ENCODE measurements at places on chromosomes 12 and 14.

- no peak for DNase-seq
Observed at GRCh38 chr14:19799880-19800279, 3.7 kb upstream of the OR4N2 start.

- no peak for DNase-seq
Observed at GRCh38 chr12:85569261-85569660, 266.9 kb downstream of the RASSF9 start.

- DNase-seq = no peak
Observed at GRCh38 chr14:45198551-45198950, 54.5 kb downstream of the MIS18BP1 start.

- no peak for DNase-seq
Observed at GRCh38 chr14:104598910-104599273, 5.7 kb downstream of the TMEM179 start.

- DNase-seq = no peak
Observed at GRCh38 chr14:106530423-106531107, 1004.2 kb downstream of the TMEM121 start.

DNA sequence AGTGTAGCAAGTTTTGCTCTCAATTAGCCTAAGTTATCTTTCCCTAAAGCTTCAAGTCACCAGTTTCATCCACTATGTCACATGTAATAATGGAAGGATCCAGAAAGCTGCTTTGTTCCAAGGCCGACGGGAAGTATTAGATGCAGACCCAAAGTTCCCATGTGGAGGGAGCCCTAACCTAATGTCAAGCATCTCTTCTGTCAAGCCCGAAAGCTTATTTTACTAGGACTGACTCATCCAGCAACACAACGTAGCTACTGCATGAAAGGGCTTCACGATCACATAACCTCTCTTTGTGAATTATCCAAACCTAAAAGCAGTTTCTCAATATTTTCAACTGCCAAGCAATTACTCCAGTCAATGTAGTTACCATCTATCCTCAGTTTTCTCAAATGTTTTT lies 133.4 kb downstream of the SLC6A15 start:
- no peak for DNase-seq

- DNase-seq = no peak
Observed at GRCh38 chr14:76080471-76080870, 71.3 kb upstream of the GPATCH2L start.

DNA sequence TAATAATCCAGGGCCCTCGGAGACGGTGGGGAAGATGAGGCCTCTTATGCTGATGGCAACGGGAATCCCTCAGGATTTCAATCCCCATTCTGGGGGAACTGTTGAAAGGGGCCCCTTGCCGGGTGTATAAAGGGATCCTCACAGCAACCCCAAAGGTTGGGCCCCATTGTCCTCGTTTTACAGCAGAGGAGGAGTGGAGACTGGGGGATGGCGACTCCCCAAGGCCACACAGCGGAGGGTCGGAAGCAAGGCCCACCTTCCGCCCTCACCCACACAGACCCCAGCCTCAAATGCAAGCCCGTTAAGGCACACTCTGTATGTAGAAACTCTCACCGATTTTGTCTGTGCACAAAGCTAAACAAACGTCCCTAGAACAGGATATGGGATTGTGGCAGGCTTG lies 327.9 kb upstream of the DIO3 start:
- no peak for DNase-seq

GRCh38 chr14:49703965-49704364 lies 11.0 kb downstream of the KLHDC1 start:
- DNase-seq = no peak

DNA sequence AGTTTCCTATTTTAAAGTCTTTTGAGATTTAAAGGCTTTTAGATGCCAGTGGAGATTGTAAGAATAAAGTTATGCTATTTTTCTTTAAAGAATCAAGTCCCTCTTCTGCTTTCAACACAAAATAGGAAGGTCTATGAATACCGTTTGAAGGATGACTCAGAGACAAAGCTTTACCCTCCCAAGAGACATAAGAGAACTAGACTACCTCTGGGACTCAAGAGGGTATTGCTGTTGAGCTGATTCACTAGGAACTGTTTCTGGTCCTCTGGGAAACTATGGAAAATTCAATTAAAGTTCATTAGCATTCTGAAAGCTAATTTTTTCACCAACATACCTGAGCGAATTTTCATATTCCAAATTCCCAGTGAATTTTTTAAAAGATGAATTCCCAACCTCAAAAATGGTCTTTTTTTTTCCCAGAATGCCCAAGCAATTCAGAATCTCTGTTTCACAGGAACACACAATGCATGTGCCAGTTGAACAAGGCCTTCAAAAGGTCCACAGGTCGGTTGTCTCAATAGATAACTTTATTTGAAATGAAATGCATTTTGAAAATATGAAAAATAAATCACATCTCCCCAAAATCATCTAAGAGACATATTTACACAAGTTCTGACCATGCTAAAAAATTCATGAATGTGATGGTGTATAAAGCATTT lies 6.5 kb downstream of the PHLDA1 start:
- no peak for DNase-seq

DNA sequence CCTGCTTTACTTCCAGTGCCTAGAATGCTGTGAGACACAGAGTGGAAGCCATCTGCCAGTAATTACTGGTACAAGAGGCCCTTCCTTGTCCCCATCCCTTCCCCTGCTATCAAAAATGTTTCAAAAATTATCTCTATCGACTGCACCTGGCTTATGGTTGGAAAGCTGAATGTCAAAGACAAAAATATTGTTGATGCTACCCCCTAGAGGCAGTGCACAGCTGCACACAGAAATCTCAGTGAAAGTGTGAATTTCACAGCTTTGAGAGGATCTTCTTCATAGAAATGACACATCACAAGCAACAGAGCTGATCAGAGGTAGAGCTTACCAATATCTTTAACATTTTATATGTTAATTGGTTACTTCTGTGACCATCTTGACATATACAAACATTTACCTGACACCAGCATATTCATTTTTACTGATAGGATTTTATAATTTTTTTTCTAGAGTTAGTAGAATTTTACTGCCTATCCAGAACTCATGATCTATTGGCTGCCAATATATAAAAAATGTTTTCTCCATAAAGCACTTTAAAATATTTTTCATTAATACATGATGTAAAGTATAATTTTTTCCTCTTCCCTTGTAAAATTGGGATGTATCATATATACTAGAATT lies 138.0 kb downstream of the AACS start:
- no peak for DNase-seq

GRCh38 chr12:75891072-75891471 lies 140.5 kb downstream of the PHLDA1 start:
- DNase-seq = no peak

- DNase-seq = no peak
Observed at GRCh38 chr14:50733494-50733893, 65.4 kb upstream of the SAV1 start.

DNA sequence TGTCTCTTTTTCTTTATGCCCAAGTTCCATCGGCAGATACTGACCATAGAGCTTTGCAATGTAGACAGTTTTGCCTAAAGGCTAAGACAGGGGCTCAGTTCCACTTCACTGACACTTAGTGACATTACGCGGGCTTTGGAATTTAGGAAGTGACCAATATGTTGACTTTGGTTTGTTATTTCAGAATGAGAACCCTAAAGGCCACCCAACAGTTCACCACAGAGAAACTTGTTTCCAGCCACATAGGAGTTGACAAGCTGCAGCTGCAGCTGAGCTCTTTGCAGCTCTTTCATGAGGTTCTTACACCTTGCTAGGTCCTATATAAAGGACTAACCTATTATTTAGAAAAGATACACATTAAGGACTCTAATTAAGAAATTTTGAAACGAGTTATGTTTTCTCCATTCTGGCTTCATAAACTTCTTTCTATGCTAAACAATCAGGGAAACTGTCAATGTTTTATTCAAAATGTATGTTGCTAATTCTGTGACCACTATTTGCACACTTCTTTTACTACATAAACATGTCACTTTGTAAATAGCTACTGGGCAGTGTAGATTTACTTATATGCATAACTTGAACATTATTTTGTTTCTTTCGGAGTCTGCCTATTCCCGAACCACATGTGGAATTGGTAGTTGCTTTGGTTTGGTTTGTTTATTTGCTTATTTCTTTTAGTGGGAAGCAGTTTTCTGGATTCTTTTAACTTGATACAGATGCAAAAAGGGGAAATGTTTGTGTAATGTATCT lies 18.5 kb upstream of the KLRD1 start:
- no peak for DNase-seq

DNA sequence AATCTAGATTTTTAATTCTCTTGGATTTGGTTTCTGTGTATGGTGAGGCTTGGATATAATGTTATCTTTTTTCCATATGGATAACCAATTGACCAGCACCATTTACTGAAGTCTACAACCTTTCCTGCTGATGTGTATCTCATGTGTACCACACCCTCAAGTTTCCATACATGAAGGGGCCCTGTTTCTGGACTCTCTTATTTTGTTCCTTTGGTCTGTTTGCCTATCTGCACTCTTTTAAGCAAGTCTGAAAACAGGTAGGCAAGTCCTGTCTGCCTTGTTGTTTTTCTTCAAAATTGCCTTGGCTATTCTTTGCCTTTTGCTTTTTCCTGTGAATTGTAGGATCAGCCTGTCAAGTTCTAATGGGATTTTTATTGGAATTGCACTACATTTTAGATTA lies 44.6 kb downstream of the MAX start:
- no peak for DNase-seq

- no peak for DNase-seq
Observed at GRCh38 chr14:75648066-75648838, 12.4 kb downstream of the ERG28 start.

GRCh38 chr14:59004012-59004411 lies 184.5 kb upstream of the DAAM1 start:
- no peak for DNase-seq

DNA sequence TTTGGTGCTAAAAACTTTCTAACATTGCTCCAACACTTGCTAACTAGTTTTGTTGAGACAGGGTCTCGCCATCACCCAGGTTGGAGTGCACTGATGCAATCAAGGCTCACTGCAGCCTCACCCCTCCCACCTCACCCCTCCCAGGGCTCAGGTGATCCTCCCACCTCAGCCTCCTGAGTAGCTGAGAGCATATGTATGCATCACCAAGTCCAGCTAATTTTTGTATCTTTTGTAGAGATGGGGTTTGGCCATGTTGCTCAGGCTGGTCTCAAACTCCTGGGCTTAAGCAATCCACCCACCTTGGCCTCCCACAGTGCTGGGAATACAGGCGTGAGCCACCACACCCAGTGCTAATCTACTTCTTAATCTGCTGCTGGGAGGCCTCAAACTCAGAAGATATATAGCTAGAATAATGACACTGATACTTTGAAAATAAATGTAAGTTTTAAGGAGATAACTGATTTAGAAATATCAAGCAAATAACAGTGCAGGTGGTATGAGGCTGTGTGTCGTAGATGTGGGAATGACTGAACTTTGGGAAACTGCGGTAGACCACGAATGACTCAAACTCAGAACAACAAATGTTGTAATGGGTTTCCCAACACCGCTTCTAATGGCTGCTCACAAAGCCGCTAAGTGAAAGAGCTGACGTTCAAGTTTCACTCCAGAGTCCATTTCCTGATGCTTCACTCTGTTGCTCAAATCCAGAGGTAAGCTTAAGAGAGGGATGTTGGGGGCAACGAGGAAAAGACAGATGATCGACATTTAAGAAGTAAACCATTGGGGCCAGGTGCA lies 10.0 kb downstream of the TMCC3 start:
- no peak for DNase-seq

DNA sequence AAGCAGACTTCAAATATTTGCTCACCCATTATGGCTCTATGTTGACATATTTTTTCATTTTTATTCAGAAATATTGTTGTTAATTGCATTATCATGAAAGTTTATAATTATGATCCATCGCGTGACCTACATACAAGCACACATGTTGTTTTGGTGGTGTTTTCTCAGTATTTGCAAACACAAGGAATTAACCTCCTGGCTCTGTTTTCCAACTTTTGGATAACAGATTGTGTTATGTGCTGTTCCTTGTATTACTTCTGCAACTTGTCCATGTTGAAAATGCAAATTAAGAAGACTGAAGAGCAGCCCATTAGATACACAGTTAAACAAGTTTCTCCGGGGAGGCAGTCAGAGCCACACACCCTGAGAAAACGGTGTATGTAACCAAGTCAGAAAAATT lies 201.2 kb downstream of the SEC23A start:
- no peak for DNase-seq

- no peak for DNase-seq
Observed at GRCh38 chr12:102659200-102659911, 179.0 kb upstream of the IGF1 start.

DNA sequence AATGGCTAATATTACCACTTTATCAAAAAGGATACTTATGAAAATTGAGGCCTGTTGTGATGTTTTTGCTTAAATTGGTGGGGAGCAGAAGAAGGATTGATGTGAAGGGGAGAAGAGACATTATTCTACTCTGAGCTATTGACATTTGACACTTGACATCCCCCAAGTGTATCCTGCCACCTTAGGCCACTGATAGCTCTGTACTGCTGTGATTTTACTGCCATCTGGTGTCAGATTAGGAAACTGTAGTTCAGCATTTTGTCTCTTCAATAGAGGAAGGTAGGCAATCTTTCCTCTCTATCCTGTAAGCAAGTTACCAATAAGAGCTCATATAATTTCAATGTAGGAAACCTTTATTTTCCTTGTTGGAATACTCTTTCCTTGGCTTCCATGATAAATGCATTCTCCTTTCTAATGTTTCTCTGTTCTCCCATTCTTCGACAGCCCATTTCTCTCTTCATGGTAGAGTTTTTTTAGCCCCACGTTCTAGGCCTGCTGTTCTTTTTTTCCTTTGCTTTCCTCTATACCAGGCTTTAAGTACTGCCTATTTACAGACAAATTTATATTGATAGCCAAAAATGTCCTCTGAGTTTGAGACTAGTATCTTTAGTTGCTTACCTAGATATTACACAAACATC lies 46.3 kb downstream of the PPHLN1 start:
- no peak for DNase-seq

GRCh38 chr12:69179786-69180185 lies 59.6 kb upstream of the CPSF6 start:
- no peak for DNase-seq

GRCh38 chr14:100296106-100296651 lies 10.1 kb downstream of the SLC25A29 start:
- no peak for DNase-seq

DNA sequence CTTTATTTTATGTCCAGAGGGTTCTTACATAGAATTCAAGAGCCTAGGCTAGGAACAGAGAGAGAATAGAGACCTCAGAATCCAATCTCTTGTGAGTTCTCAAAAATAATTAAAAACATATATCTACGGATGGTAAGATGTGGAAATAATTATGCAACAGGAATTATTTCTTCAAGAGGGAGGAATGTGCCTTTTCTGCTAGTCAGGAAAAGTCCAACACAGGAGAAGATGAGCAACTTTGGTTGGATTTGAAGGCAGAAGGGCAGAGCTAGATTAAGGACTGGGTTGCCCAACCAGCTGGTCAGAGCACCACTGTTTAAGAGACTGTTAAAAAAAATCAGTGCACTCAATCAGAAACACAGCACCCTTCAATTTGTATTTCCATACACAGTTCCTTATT lies 365.5 kb downstream of the ETNK1 start:
- DNase-seq = no peak

DNA sequence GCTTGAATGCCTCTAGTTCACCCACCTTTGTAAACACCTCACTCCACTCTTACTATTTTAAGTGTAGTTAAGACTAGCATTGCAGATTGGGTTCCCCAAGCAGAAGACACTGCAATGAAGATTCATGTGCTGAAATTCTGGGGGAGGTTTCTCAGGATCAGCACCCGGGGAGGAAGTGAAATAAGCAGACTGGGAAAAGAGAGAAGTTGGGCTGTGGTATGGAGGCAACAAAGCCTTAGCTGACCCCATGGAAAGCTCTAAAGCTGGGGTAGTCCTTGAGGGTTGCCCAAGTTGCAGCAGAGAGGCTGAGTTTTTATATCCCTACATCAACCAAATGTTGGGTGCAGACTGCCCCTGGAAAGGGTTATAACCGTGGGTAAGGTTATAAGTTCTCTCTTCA lies 23.9 kb upstream of the IGF1 start:
- no peak for DNase-seq

All from stimulated activated CD4-positive, alpha-beta T cell treated with anti-CD3 and anti-CD28 coated beads, Interleukin-1b, Interleukin-23, amount 100 ng/mL, for 1 hour (primary cell).